Common myeloid progenitor, CD34-positive (primary cell): ENCODE measurements at places on chromosomes 2 and 18.
A peak's percentile ranks its signal among the peaks of the same experiment; 100 is the strongest.

- DNase-seq, result no peak
These were observed 11.0 kb upstream of the CXCR4 start for GRCh38 chr2:136128905-136129304.

- no peak for DNase-seq
These were observed 756.1 kb upstream of the DDX18 start for GRCh38 chr2:117058366-117058765.

- no peak for DNase-seq
These were observed 4.7 kb upstream of the ADNP2 start for GRCh38 chr18:80104364-80104779.

DNA sequence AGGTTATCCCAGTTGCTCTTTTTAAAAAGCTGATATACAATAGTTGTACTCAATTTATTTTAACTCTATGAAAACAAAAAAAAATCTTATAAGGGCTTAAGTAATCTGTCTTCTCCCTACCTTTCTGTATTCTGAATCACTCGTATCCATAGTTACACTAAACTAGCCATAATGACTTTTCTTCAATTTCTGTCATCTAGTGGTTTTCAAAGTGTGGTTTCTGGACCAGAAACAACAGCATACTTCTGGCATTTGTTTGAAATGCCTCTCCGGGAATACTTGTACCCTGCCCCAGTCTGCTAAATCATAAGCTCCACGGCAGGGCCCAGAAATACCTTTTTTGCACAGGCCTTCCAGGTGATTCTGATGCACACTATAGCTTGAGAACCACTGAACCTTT lies 253.6 kb downstream of the LRRTM4 start:
- DNase-seq, result no peak

GRCh38 chr2:64260817-64261216 lies 116.6 kb upstream of the PELI1 start:
- peak; percentile 51 for DNase-seq

DNA sequence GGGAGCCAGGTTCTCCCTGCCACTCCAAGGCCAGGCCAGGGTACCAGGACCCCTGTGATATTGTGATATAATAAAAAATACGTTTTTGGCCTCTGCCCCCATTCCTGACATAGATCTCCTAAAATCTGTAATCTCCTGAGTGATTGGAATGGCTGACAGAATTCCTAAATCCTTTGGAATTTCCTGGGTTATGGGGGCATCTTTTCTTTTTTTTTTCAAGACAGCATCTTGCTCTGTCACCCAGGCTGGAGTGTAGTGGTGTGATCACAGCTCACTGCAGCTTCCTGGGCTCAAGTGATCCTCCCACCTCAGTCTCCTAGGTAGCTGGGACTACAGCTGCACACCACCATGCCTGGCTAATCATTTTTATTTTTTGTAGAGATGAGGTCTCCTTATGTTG lies 26.2 kb upstream of the TUBB6 start:
- no peak for DNase-seq

DNA sequence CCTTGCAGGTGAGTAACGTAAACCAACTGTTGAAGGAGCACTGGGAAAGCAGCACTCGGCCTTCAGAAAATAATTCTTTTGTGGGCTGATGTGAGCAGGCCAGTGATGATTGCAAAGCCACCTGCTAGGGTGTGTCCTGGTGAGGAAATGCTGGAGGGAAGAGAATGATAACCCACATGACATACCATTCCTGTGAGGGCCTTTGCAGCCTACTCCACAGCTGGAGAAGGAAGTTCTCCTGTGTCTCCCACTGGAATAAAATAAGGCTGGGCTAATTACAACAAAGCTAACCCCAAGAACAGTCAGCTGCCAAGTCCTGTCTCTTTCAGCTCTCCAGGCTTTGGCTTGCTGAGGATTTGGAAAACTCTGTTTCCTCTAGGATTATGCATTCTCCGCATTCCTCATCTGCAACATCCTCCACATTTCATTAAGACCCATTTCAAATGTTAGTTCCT lies 16.7 kb upstream of the DSG1 start:
- no peak for DNase-seq
